Foreskin melanocyte (primary cell): ENCODE measurements at places on chromosomes 5 and 9.

DNA sequence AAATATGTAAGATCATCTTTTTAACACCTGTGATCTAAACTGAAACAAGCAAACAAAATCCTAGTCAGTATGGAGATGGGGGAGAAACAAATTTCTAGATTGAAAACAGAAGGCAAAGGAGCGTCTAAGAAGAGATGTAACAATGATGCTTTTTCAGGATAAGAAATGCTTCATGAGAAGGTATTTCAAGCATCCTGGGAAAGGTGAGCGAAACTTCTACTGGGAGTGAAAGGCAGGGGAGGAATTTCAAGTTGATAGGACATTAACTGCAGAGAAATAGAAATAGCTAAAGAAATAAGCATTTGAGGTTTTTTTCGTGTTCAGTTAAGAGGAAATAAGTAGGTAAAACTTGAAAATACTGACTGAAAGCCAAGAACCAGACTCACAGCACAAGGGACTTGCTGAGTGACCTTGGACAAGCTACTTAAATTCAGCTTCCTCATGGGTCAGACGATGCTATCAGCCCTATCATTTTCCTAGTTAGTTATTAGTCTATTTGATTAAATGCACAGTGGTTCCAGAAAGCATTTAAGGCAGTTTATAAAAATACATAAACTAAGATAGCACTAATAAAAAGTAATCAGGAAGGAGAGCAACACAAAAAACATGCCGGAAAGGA is 406.3 kb downstream of the PDE4D start:
- DNase-seq = no peak

GRCh38 chr9:33188711-33189110 is 21.6 kb upstream of the B4GALT1 start:
- DNase-seq = no peak

- no peak for DNase-seq
Observed at GRCh38 chr5:71666321-71666720, 52.8 kb upstream of the CARTPT start.

GRCh38 chr5:89545076-89545475 is 662.1 kb upstream of the MEF2C start:
- DNase-seq = no peak

DNA sequence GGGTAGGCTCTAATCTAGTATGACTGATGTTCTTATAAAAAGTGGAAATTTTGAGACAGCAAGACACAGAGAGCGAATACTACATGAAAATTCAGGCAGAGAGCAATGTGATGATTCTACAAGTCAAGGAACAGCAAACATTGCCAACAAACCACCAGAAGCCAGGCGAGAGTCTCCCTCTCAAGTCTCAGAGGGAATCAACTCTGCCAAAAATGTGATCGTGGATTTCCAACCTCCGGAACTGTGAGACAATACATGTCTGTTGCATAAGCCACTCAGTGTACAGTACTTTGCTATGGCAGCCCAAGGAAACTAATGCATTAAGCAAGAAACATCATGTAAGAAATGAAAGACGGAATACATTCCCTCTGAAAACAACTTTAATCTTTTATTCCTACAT is 52.1 kb upstream of the CCNG1 start:
- DNase-seq = no peak

- no peak for DNase-seq
Observed at GRCh38 chr5:135821061-135821801, 13.2 kb upstream of the SLC25A48 start.

- DNase-seq = no peak
Observed at GRCh38 chr5:1223278-1223670, 1.9 kb upstream of the SLC6A18 start.

DNA sequence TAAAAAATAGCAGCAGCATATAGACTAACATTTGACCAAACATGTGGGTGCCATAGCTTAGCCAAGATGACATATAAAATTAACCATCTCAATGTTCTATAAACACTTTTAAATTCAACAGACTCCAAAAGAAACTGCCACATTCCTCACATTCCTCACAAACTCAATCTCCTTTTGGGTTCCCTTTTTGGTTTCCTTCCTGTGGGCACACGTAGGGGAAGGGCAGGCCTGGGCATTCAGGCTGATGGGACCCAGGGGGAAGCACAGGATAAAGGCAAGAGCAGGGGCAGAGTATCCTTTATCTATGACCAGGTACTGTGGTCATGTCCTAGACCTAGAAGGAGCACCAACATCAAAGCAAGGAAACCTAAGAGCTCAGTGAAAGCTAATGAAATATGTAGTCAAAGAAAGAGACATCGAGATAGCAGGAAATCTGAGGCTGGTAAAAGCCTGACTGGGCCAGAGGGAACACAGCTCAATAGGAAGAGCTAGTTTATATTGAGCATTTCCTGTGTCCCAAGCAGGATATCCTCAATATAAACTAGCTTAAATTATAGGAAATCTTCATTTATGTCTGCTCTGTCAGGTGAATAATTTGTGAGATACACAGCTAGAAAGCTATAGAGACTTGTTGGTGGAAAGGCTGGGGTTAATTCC is 13.6 kb upstream of the ERAP1 start:
- no peak for DNase-seq

DNA sequence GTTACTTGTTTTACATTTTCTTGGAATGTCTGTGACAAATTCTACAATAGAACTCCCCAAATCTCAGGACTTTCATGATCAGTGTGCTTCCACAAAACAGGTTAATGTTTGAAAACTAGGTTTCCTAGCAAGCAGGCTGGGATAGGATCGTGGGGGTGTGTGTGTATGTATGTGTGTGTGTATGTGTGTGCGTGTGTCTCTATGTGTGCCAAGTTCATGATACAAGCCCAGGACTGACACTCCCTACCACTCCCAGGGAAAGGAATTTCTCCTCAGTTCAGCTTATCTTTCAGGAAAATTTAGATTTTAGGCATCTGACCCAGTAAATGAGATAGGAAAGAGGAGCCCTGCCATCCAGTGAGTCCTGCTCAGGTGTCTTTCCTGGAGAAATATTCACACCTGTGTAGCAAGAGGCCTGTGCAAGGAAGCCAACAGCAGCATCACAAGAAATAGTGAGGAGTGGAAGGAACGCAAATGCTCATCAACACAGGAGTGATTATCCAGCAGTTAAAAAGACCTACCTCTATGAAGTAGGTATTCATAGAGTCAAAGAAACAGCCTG is 13.8 kb upstream of the ABLIM3 start:
- DNase-seq = no peak

- DNase-seq = no peak
Observed at GRCh38 chr9:35918780-35919179, 9.5 kb downstream of the SPAAR start.

- peak; percentile 83 for DNase-seq
Observed at GRCh38 chr5:110262749-110263148, 463.7 kb downstream of the TMEM232 start.

GRCh38 chr9:90921969-90922368 is 120.3 kb downstream of the SYK start:
- DNase-seq = no peak

GRCh38 chr9:22742401-22742800 is 295.8 kb downstream of the DMRTA1 start:
- no peak for DNase-seq

DNA sequence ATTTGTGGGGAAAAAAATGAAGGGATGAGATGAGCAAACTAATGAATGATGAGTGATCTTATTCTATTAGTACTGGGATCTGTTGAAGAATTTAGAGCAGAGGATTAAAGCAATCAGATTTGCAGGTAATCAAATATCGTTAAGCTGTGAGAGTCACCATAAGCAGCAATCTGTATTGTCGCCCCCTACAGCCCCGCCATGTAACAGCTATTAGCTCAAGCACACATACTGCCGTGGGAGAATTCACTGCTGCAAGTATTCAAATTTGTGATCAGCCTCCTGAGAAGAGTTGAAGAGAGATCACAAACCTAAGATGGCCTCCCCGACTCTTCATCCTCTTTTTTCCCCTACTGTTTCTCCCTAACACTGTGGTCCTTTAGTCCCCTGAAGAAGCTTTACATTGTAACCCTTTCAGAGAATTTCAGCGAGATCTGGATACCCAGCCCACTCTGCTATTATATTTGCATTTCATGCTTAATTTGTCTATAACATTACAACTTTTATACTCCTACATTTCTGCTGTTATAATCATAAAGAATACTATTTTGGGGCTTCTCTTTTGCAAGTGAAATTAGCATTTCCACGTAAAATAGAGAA is 28.5 kb upstream of the PHF24 start:
- peak; percentile 11 for DNase-seq

DNA sequence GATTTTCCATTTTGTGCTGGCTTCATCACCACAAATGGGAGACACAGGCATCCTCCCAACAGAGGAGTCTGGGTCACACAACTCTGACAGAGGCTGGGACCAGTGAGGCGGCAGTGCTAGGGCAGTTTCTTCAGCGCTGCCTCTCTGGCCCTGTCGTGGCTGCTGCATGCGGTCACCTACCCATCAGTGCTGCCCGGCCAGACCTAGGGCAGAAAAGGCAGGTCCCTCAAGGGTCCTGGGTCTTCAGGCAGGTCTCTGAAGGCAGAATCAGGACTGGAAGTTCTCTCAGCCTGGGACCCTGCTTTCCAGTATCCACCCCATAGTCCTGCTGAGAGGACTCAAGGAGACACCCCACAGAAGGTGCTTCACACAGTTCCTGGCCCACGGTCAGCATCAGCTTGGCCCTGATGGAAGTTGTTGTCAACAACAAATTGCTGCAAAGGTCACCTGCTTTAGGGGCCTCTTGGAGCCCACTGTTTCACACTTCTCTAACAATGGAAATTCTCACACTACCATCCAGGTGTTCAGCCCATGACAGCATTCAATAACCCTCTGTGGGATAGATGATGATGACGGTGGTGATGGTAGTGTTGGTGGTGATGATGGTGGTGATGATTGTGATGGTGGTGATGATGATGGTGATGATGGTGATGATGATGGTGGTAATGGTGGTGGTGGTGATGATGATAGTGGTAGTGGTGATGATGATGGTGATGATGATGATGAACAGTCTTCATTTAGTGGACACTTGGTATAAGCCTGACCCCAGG is 146.4 kb upstream of the PPP1R26 start:
- DNase-seq = no peak

DNA sequence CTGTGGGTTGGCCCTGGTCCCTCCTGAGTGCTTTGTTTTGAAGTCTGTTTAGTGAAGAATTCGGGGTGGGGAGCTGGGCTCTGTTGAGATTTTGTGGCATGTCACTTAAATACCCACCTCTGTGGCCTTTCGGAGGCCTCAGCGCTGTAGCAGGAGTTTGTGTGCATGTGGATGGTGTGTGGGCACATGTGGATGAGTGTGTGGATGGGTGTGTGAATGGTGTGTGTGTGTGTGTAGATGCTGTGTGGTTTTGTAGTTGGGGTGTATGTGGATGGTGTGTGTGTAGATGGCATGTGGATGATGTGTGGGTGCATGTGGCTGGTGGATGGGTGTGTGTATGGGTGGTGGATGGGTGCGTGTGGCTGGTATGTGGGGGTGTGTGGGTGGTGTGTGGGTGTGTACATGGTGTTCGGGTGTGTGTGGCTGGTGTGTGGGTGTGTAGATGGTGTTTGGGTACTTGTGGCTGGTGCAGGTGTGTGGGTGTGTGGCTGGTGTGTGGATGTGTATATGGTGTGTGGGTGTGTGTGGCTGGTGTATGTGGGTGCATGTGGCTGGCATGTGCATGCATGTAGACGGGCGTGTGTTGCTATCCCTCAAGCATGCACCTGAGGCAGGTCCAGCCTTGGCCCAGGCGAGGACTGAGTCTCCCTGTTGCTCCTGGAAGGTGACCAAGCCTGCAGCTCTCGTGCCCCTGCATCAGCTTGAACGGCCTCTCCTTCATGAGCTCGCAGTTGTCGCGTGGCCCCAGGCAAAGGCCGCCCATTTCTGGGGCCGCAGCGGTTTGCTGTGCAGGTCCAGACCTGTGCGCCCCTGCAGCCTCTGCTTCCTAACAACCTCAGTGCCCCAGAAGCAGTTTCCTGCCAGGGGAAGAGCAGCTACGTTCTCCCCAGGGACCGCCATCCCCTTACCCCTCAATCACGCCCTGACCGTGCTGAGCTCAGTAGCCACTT is 54.0 kb upstream of the FCN2 start:
- no peak for DNase-seq

DNA sequence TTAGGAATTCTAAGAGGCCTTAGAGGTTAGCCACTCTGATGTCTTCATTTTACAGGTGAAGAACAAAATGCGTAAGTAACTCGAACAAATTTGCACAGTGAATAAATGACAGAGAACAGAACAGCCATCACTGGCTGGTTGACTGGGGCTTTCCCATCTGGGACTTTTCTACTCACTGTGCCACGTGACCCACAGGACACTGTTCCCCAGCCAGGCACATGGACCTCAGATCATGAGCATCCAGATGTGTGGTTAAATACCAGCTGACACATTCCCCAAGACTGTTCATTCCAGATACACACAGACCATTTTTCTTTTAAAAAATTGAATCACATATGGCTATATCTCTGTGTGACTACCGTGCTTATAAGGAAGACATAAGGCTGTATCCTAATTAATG is 25.8 kb upstream of the MED10 start:
- DNase-seq = no peak

- DNase-seq = peak; percentile 17
Observed at GRCh38 chr9:70285246-70285645, 26.5 kb downstream of the SMC5 start.

DNA sequence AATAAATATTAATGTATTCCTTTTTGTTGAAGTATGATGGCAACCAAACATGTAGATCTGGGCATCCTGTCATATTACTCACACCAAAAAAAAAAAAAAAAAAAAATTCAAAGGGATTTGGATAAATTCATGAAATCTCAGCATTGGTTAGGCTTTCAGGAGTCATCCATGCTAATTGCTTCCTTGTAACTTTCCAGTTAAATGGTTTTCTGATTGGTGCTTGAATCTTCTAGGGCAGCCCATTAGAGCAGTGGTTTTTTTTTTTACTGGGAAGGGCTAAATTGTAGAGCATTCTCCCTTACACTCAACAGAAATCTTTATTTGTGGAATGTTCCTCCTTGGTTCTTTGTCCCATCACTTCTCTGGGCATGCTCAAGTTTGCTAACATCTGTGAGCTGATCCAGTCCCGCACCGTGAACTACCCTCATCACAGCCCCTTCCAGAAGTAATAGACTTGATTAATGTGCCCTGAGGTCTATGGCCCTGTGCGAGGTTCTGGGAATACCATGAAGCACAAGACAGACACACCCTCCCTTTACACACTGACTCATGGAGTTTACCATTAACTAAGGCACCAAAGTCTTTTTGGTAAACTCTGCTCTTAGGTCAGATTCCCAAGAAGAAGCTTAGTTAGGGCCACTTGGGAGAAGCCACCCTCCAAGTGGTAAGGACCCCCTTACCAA is 56.0 kb downstream of the RGS3 start:
- DNase-seq = no peak

- DNase-seq = no peak
Observed at GRCh38 chr9:91177081-91177480, 184.6 kb downstream of the AUH start.
